ENCODE measurements at places on chromosomes 2 and 18. TPM values are rescaled to one million over a fixed set of nuclear protein-coding genes. Genes with fewer than 3 reads are reported as not detected.

DNA sequence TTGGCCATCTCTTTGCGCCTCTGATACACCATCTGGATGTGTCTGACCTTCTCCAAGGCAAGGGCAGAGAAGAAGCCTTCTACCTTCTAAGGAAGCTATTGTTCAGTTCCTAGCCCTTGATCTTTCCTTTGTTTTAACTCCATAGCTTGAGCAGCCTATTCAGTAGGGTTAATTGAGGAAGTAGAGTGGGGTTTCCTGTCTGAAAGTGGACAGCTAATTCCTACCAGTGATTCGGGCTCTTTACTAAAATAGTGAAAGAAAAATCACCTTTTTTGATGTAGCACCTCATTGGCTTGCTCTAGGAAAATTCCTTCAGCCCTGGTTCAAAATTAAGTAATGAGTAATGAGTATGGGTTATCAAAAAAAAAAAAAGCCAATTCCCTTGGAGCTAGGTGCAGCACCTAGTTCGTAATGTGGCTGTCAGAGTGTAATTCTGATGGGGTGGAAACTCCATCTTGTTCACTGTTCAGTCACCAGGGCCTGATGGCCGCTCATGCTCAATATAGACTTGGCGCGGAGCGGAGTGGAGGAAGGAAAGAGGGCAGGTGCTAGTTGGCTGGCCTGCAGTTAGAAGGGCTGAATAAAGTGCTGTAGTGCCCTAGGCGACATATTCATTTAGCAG lies 2.9 kb upstream of the MGAT5 start:
- DNase-seq, result no peak

The ZAP70 gene
- 194 TPM for total RNA-seq

- DNase-seq, result no peak
Observed at GRCh38 chr18:10748641-10749040, 222.8 kb downstream of the NAPG start.

- DNase-seq, result no peak
Observed at GRCh38 chr18:41372046-41372665, 582.9 kb upstream of the PIK3C3 start.

DNA sequence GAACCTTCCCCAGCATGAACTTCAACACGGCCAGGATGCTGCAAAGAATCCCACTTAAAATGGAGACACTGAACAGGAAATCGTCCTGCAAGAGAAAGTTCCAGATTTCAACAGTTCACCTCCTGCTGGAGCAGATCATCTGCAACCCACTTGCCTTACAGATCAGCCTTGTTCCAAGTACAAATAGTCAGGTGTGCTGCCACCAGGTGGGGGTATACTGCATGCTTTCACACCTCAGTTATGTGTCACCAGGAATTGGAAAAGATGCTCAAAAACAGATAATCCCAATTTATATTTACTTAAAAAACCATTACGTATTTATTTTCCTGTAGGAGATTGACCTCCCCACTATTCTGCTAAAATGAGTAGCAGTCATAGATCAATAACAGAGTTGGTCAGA lies 212.3 kb downstream of the MGAT5 start:
- DNase-seq, result peak; percentile 23

DNA sequence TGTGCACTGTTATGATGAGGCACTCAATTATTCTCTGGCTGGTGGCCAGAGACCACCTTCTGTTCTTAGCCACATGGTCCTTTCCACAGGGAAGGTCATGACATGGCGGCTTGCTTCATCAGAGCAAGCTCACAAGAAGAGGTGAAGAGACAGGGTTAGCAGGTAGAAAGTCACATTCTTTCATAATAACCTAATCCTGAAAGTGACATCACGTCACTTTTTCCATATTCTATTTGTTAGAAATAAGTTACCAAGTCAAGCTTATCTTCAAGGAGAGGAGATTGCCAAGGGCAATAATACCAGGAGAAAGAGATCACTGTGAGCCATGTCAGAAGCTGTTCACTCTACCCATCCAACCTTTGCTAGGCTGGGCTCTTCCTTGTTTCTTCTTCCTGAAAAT lies 139.4 kb downstream of the OSR1 start:
- no peak for DNase-seq

DNA sequence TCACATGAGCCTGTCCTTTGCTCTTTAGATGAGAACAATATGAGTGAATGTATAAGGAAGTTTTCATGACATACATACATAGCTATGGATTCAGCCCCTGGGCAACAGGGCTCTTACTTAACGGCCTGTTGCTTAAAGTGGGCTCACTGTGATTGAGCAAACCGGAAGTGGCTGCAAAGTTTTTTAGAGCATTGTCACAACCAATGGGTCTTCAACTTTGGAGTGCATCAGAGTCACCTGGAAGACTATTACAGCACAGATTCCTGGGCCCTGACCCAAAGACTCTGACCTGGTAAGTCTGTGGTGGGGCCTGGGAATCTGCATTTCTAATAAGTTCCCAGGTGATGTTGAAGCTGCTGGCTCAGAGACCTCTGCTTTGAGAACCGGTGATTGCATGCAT lies 106.3 kb upstream of the SEC11C start:
- no peak for DNase-seq

DNA sequence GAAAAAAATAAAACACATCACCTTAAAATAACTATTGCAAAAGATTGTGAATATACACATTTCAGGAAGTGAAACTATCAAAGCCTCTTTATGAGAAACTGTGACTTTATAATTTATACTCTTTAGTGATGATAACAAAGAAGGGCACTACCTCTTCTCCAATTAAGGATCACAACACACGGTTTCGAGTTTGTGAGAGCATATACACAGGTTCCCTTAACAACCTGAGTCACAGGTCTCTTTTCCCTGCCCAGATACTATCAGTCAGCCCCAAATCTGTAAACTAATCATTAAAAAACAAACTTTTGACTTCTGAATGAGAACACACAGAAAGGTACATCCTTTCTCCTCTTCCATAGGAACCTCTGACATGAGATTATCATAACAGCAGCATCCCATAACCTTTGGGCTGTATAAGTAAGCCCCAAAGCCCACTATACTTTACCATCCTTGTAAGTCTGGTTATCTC lies 44.9 kb downstream of the PTPN2 start:
- no peak for DNase-seq

The UGT1A4 gene
- total RNA-seq, result not detected

The MPP4 gene
- not detected for total RNA-seq

The IL1A gene
- 2.0 TPM for total RNA-seq

DNA sequence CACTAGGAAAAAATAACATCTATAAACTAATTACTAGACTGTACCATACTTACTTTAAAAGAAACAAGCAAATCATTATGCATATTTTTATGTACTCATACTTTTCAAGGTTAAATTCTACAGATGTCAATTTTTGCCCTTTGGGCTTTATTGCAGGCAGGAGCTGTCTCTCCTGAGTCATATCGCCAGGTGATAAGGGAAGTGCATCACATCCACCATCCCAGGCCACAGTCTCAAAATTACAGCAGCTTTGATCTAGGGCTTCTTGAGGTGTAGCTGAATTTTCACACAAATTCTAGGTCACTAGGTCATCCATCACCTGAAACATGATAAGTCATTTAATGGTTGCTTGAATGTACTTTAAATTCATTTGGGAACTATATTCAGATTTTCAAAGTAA lies 38.4 kb upstream of the FRZB start:
- DNase-seq, result no peak

DNA sequence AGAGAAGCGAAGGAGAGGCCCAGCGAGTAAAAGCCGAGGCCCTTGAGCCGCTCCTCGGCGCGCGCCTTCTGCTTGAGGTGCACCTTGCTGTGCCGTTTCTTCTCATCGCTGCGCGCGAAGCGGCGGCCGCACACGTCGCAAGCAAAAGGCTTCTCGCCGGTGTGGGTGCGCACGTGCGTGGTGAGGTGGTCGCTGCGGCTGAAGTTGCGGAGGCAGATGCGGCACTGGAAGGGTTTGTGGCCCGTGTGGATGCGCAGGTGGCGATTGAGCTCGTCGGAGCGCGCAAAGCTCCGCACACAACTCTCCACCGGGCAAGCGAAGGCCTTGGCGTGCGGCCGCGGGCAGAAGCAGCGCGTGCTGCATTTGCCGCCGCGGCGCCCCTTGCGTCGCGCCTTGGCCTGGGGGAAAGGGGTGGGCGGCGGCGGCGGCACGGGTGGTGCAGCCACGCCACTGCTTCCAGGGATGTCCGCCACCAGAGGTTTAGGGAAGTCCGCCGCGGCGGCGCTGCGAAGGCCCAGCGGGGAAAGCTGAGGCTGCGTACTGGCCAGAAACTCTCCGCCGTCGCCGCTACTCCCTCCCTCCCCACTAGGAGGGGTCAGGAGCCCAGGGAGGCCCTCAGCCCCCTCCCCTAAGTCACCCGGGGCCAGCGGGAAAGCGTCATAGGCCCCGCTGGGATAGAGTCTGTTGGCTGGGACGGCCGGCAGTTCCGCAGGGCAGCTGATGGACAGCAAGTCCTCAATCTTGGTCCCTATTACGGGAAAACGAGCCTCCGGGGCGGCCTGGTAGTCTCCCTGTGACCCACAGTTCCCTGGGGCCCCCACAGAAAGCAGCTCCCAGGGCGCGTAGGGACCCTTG lies 1.7 kb downstream of the EGR4 start:
- DNase-seq, result no peak

DNA sequence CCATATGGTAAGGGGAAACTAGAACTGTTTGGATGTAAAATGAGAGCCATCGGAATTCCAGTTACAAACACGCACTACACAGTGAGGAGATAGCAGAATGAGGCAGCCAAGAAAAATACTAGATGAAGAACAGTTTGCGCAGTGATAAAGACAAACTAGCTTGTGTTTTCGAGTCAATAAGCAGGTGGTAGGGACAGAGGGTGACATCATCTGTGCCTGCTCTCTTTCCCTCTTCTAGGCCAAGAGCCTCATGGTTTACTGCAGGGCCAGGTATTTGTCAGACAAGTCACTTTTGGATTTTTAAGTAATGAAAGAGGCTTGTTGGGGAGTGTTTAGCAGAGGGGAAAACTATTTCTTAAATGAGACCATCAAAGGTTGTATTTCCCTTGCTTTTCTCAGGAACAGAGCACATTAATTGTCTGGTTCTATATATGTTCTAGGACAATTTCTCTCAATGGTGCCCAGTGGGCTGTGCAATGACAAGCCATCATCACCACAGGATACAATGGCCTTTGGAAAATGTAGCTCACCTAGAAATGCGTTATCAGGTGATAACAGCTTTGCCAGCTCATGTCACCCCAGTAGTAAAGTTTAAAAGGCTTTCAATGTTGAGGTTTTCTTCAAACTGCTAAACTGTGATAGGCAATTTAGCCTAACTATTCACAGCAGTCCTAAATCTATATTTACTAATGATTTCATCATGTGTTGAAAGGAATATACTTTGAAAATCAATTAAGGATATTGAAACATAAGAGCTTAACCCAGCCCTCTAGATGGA lies 1210.3 kb upstream of the ZEB2 start:
- no peak for DNase-seq

The TYW5 gene
- total RNA-seq, result 9.8 TPM

GRCh38 chr2:60480089-60480773 lies 73.2 kb downstream of the BCL11A start:
- DNase-seq, result no peak

The HEATR5B gene
- total RNA-seq, result 11.3 TPM

GRCh38 chr2:188278388-188279092 lies 13.1 kb upstream of the GULP1 start:
- DNase-seq, result no peak

DNA sequence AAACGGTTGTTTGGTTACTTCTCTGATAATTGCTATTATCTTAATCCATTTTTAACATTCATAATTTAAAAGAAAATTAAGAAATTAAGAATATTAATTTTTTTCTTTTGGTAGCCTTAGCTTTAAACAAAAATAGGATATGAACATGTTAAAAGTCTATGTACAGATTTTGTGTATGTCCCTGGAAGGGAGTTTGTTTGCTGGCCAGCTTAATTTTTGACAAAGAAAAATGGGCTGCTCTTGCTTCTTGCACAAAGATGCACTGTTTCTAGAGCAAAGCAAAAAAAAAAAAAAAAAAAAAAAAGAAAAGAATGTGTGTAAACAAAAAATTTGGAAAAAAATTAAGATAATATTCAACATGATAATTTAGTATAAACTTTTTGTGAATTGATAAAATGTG lies 1.3 kb downstream of the RFTN2 start:
- no peak for DNase-seq

- no peak for DNase-seq
Observed at GRCh38 chr18:9673296-9674251, 34.5 kb upstream of the RAB31 start.

The UCN gene
- 1.1 TPM for total RNA-seq

The CIB4 gene
- total RNA-seq, result not detected

GRCh38 chr2:9991221-9991620 lies 39.7 kb downstream of the GRHL1 start:
- no peak for DNase-seq

DNA sequence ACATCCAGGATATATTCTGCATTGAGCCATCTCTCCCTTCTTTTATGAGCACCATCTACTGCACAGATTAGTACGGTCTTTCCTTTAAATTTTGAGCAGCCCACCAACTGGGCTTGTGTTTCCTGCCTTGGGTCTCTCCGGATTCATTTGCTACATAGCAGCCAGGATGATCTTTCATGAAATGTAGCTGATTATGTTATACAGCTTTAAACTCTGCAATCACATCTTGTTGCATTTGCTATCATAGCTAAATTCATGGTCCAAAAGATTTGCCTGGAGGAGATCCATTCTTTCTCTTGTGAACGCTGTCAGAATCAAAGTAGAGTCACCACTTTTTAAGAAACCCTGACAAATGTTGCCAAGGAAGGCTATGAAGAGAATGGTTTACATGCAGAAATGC lies 215.1 kb upstream of the LRRTM4 start:
- DNase-seq, result no peak

The GPR155 gene
- total RNA-seq, result 2.7 TPM

The FLACC1 gene
- total RNA-seq, result 0.87 TPM

DNA sequence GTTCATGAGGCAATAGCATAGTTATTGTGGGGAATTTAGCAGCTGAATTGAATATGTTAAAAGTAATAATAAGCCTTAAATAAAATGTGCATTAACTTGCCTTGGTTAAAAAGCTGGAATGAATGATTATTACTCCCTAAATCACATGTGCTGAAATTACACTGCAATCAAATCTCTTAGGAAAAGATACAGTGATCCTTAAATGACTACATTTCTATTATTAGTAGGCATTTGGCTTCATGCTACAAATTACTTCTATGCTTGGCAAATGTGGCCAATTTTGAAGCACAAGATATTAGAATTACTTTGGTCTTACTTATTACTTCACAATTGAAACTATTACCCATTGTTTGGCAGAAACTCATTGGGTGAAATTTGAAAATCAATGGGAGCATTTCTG lies 5.4 kb downstream of the RND3 start:
- DNase-seq, result no peak

DNA sequence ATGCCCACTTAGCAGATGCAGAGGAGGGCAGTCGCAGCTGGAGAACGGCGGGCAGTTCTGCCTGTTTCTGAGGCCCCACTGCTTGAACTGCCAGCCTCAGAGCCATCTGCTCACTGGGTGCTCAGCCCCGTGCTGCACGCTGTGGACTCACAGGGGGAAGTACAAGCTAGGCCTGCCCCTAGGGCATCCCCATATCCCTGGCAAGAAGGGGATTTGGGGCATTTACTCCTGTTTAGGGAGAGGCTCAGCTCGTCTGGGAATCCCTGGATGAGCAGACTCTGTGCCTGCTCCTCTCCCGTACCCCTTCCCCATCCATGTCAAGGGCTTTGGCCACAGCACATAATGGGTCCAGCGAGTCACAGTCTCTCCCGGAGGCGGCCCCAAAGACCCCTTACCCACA lies 169.8 kb upstream of the PKDCC start:
- no peak for DNase-seq

- no peak for DNase-seq
Observed at GRCh38 chr2:54471221-54471711, 15.1 kb downstream of the SPTBN1 start.

GRCh38 chr2:240169486-240170353 lies 29.3 kb upstream of the OTOS start:
- no peak for DNase-seq

The DRC1 gene
- total RNA-seq, result not detected

The RRM2 gene
- 54.9 TPM for total RNA-seq
